ENCODE measurements at places on chromosomes 4 and X.

DNA sequence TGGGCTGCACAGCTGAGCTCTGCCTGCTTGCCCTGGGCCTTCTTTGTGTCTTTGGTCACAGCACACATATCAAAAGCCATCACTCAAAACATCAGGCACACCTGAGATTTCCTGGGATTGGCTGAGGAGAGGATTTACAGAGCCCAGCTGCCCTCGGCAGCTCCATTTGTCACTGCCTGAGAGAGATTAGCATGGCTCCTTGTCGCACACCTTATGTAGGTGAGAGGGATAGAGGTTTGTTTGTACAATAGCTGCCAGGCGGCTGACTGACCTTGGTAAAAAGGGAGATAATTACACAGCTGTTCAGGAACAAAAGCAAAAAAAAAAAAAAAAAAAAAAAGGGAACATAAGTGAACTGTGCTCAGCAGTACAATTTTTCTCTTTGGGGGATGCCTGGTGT lies 63.2 kb downstream of the MGST2 start:
- no peak for DNase-seq

- peak; percentile 43 for DNase-seq
Observed at GRCh38 chr4:173990126-173990868, 293.2 kb downstream of the FBXO8 start.

- peak; percentile 29 for DNase-seq
Observed at GRCh38 chr4:27357283-27357682, 496.6 kb downstream of the STIM2 start.

GRCh38 chr4:123830930-123831329 lies 434.3 kb downstream of the SPRY1 start:
- peak; percentile 79 for DNase-seq

DNA sequence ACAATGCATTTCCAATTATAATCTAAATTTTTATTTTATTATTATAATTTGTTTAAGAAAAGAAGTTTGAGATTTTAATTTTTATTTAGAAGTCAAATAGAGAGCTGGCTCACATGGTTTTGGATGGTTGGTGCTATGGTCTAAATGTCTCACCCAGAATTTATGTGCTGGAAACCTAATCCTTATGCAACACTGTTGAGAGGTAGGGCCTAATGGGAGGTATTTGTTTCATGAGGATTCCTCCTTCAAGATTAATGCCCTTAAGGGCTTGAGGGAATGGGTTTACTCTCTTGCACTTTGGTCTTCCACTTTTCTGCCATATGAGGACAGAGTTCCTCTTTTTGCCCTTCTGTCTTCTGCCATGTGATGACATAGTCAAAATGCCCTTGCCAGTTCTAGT lies 960.5 kb upstream of the IGFBP7 start:
- DNase-seq = no peak

GRCh38 chr4:33649015-33649414 lies 2595.3 kb downstream of the ARAP2 start:
- no peak for DNase-seq

GRCh38 chr4:147846318-147847155 lies 114.6 kb downstream of the ARHGAP10 start:
- DNase-seq = no peak
